Hematopoietic multipotent progenitor cell treated with erythropoietin and hydrocortisone succinate and interleukin-3 and kit ligand, for 15 days (in vitro differentiated cells): ENCODE measurements at places on chromosomes 11 and 22.

GRCh38 chr22:23187871-23188700, 7.8 kb downstream of the BCR start:
- no peak for DNase-seq

- DNase-seq = no peak
Observed at GRCh38 chr11:96280444-96280843, 62.6 kb downstream of the MAML2 start.

DNA sequence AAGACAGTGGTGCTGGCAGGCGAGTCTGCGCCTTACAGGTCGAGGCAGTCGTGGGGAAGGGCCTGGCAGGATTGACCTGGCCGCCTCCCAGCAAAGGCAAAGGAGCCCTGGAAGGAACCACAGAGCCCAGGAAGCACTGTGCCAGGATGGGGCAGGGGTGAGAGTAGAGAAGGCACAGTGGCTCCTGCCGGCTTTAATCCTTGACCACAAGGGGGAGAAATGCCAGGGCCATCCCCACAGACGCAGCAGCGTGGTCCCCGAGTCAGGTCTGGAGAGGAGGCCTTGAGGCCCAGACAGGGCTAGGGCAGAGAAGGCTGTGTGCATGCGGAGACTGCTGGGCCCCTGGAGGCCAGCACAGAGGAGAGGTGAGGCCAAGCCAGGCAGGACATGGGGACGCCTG, 9.9 kb upstream of the NDUFS8 start:
- DNase-seq = no peak

- DNase-seq = no peak
Observed at GRCh38 chr11:11267312-11267711, 85.7 kb downstream of the CSNK2A3 start.

- DNase-seq = no peak
Observed at GRCh38 chr11:15258433-15259165, 143.9 kb downstream of the INSC start.

GRCh38 chr11:73965076-73965763, 14.4 kb downstream of the DNAJB13 start:
- DNase-seq = no peak

- DNase-seq = peak; percentile 59
Observed at GRCh38 chr22:37260901-37261336, 16.9 kb upstream of the RAC2 start.

DNA sequence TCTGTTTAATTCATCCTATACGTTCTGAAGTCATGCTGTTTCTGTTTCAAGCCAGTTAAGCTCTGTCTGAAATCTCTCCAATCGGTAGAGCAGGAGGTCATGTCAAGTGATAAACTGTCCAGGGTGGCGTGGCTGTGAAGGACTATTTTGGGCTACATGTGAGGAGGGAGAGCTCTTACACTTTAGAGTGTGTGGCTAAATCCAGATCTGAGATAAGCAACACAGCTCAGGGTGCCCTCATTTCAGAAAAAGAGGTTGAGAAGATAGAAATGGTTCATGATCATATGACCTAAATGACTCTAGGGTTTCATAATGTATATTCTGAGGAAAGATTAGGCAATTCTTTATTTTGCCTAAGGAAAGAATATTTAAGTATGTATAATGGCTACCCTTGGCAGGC, 8.4 kb downstream of the BLID start:
- no peak for DNase-seq

DNA sequence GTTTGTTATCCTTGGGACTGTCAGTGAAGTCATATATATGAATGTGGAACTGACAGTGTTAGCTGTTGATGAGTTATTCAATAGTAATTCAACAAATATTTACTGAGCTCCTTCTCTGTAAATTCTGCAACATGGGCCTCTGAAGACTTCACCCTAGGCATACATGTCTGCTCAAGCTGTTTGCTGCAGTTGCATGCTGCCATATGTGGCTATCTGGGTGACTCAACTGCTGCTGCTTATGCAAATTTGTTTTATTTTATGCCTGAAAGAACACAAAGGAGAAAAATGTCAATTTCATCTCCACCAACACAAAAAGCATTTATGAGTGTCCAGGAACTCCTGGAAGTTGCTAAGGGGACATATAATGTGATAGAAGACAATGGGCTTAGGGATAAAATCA, 417.6 kb downstream of the AASDHPPT start:
- DNase-seq = no peak

GRCh38 chr11:955154-956063, 29.7 kb downstream of the AP2A2 start:
- no peak for DNase-seq

DNA sequence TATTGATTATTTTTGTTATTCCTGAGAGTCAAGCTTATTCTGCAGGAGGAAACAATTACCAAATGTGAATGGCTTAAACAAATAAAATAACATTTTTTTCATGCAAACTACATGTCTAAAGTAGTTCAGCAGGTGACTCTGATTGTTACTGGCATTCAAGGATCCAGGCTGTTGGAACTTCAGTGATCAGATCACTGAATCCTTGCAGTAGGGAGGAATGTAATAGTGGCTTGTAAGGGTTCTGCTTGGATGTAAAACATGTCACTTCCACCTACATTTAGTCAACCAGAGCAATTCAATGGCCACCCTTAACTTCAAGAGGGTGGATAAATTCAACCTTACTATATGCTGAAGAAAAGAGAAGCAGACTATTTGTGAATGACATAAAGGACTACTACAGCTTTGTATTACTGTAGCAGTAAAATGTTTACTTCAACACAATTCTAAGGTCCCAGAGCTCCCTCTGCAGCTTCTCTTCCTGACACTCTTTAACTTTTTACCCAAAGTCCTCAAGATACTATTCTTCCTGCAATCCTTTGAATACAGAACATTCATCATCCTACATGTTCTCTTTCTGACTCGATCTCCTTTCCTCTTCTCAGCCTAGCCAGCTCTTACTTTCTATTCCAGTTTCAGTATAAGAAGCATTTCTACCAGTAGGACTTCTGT, 284.0 kb downstream of the LRRC4C start:
- DNase-seq = no peak

DNA sequence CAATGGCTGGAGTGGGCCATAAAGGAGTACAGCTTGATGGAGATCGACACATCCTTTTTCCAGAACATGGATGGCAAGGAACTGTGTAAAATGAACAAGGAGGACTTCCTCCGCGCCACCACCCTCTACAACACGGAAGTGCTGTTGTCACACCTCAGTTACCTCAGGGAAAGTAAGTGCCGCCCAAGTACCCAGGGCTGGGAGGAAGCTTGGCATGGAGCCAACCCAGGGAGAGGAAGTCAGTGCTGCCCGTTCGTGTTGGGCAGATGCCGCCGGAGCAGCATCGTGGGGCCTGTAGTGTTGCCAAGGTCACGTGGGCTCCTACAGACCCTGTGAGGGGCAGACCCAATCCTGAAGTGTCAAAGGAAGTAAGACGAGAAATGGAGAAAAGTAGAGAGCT, 78.9 kb downstream of the FLI1 start:
- peak; percentile 4 for DNase-seq
